ENCODE measurements at places on chromosomes 6 and 20.

- DNase-seq = no peak
These were observed 101.6 kb downstream of the IBTK start for GRCh38 chr6:82145926-82146452.

GRCh38 chr20:62567246-62568044, 74.9 kb upstream of the SLCO4A1 start:
- DNase-seq = no peak

- DNase-seq = no peak
These were observed 50.3 kb downstream of the FOXA2 start for GRCh38 chr20:22533823-22534751.

GRCh38 chr6:115999235-115999634, 61.5 kb downstream of the FRK start:
- DNase-seq = no peak

- no peak for DNase-seq
These were observed 38.5 kb upstream of the NAA20 start for GRCh38 chr20:19978511-19979210.

- DNase-seq = no peak
These were observed 738.4 kb downstream of the KIF16B start for GRCh38 chr20:15834857-15835256.

- DNase-seq = no peak
These were observed 68.7 kb downstream of the PLAGL1 start for GRCh38 chr6:143939364-143939763.

DNA sequence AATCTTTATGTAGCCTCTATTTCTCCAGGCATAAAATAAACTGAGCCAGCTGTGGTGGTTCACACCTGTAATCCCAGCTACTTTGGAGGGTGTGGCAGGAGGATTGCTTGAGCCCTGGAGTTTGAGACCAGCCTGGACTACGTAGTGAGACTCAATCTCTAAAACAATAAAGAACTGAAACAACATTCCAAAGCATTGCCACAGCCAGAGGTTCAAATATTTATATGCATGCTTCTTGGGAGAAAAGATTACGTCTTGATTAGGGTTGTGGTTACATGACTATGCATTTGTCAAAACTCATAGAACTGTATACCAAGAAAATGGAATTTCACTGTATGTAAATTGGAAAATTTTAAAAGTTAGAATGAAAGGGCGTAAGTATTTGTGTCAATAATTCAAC, 27.7 kb upstream of the PAX1 start:
- DNase-seq = no peak

- no peak for DNase-seq
These were observed 132.6 kb downstream of the CEBPB start for GRCh38 chr20:50323209-50323608.

DNA sequence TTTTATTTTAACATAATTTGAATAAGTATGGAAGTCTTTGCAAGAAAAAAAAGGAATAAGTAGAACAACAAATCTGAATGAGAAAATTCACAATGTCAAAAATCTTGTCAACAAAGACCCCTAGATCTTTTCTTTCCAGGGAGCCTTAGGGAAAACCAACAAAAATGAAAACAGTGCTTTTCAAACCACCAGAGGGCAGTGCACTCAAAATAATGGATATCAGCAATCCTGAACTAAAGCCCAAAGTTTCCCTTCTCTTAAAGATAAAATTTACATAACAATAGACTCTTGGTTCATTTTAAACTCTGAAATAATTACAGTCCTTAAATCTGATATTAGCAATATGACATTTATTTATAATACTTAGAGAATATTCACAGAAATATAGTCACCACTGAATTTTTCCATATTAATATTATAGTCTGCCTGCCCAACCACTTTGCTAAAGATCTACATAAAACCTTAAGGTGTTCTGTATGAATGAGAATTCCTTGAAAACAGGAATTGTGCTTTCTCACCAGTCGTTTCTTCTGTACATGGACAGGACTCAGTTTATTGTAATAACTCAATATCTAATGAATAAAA, 105.3 kb upstream of the BMP5 start:
- no peak for DNase-seq

GRCh38 chr6:17022604-17023003, 79.2 kb upstream of the STMND1 start:
- no peak for DNase-seq

DNA sequence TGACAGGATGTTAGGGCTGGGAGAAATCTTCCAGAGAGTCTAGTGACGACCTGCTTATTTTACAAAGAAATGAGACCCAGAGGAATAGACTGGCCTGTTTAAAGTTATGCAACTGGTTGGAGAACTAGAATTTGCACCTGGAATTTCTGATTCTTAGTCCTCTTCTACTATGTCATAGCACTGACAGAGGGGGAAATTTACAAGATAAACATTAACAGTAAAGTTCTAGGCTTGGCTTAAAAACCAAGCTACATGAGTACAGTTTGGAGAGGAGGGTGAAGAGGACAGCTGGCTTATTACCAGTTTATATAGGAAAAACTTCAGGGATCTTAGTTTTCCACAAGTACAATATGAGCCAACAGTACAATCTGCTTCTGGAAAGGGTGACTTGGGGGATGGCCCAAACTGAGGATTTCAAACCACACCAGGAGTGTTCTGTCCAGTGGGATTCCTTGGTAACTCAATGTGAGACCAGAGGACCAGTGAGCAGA, 269.6 kb downstream of the CD109 start:
- DNase-seq = no peak

Measured in pulmonary artery endothelial cell (primary cell).